SK-N-SH treated with all-trans-retinoic acid at 6 μM for 48 hours (cell line): ENCODE measurements at places on chromosomes 7 and 10.

GRCh38 chr10:102230264-102230860 is 4.3 kb downstream of the ELOVL3 start:
- peak; percentile 62 for ATAC-seq

GRCh38 chr10:129058664-129059155 is 408.3 kb upstream of the MGMT start:
- ATAC-seq = no peak

- ATAC-seq = no peak
Observed at GRCh38 chr10:119210633-119211032, 3.3 kb downstream of the GRK5 start.

DNA sequence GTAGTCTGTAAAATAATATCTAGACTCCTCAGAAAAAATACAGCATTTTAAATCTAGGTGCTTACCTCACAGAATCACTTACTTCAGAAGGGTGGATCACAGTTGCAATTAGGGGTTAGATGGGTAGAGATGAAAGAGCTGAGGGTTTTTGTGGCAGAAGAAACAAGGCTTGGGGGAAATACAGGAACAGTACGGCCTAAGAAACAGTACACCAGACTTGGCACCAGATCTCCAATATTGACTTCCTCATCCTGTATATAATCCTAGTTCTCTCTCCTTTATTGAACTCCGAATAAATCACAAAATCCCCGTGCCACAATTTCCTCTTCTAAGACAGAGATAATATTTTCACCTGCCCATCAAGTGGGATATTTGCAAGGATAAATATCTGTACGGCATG is 14.3 kb downstream of the CEP41 start:
- ATAC-seq = no peak

DNA sequence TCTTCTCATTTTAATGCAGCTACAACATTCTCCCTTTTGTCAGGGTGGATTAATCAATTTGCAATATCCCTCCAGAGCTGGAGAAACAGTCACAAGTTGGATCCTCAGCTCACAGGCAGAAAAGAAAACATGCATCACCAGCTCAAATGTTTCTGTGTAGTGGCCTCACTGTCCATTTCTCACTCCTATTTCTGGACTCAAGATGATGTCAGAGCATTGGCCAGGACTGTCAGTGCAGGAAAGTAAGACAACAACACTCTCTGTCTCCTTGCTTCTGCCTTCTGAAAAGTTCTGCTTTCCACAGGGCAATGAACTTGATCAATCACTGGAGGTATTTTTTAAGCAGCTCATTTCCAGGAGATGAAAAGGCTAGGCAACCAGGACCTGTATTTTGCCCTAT is 8.2 kb upstream of the SVIL start:
- no peak for ATAC-seq

GRCh38 chr10:96488161-96488935 is 25.4 kb downstream of the TLL2 start:
- ATAC-seq = no peak

DNA sequence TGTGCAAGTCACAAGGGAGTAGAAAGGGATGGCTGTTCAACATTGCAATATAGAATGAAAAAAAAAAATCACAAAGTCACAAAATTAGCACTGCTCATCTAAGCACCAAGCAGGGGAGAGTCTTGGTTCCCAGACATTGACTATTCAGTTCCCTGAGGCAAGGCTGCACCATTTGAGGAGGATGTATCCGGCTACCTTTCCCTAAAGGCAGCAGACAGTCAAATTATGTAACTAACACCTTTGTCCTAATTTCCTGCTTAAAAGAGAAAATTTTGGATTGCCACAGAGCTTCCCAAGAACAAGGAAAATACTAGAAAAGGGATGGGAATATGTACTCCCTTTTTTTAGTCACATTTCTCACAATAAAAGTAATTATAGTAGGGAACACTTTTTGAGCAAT is 148.1 kb downstream of the PCLO start:
- ATAC-seq = no peak

- no peak for ATAC-seq
Observed at GRCh38 chr10:1392127-1392526, 335.9 kb downstream of the WDR37 start.
